ENCODE measurements at places on chromosomes 6 and 20.

DNA sequence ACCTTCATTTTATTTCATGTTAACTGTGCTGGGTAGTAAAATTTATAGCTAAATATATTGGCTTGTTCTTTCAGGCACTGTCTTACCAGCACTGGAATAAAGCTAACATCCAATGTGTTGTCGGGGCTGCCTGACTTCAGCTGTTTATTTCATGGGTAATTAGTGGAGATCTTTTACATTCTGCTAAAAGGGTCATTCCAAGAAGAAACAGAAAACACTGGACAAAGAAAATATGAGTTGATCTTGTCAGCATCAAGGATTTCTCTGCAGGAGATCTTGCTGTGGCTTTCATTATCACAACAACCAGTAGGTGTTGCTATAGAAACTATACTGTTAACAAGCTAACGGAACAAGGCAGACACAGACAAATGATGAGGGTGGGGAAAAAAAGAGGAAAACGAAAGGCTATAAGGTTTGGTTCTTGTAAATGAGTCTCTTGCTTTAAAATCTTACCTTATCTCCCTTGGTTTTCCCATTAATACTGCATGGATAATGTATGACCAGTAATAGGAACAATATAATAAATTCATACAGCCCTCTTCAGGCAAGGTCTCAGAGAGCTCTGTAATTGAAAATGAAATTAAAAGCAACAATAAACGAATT, 206.8 kb downstream of the SIM1 start:
- peak; percentile 19 for DNase-seq

- DNase-seq = no peak
Measured at GRCh38 chr20:1424336-1424735, 31.5 kb upstream of the FKBP1A start.

- no peak for DNase-seq
Measured at GRCh38 chr6:107819217-107819616, 4.9 kb downstream of the SCML4 start.

GRCh38 chr6:69802995-69803394, 6.2 kb upstream of the LMBRD1 start:
- no peak for DNase-seq

DNA sequence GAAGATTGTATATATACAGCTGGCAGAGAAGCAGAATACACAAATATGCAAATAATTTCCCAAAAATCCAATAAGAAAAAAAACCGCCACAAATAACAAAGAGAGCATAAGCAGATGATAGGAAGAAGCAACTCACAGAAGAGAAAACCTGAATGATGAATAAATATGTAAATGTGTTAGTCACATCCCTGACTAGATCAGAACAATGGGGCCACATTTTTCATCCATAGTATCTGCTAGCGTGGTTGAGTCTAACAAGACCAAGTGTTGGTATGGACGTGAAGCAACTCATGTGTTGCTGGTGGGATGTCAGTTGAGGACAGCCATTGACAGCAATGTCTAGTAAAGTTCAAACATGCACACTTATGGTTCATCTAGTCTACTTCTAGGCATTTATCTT, 3.9 kb upstream of the SLC22A3 start:
- DNase-seq = no peak

- peak; percentile 75 for DNase-seq
Measured at GRCh38 chr6:37011656-37012378, 6.4 kb downstream of the FGD2 start.

GRCh38 chr6:63460971-63461370, 111.3 kb upstream of the LOC128125822 start:
- DNase-seq = no peak

DNA sequence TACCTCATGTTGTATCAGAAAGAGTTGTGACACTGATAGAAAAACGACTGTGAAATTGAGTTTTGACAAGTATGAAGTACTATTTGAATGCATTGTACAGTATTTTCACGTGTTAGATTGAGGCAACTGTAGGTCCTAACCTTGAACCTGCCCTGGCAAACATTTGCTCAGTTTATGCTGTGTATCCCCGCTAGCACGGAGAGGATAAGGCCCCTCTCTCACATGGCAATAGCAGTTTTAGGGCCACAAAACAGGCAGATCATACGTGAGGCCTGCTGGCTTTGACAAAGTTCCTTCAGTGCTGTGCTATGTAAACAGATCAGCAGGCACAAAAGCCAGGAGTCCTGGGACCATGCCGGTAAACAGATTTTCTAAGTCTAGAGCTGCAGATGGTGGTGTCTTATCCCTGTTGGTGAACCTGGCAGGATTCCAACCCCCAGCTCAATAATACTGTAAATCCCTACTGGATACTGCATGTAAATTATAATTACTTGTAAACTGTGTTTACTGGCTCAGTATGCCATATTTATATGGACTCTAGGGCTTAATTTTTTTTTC, 23.8 kb upstream of the FAM217A start:
- no peak for DNase-seq

DNA sequence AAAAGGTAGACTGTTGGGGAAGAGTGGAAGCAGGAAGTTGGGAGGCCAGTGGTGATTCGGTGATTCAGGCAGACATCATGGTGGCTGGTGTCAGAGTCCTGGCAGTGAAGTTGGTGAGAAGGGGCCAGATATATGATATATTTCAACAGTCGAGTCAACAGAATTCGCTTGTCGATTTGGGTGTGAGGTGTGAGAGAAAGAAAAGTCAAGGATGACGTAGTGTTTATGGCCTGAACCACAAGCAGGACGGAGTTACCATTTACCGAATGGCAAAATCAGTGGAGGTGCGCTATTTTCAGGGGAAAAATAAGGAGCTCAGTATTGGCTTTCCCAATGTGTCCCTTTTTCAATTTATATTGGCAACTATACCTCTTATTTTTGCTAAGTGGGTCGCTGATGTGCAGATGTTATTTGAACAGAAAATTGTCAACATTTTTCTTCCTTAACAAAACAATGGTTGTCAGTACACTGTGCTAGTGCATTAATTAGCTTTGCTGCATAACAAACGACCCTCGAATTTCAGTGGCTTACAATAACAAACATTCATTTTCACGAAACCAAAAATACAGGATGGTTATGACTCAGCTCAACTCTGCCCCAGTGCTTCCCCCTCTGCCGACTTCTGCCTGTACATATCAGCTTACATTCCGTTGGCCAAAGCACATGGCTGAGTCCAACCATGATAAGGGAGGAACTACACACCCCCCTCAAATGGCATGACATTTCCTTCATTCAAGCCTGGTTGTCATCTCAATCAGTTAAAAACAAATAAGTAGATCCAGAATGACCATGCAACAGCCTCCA, 255.0 kb upstream of the ZFP64 start:
- DNase-seq = no peak

- no peak for DNase-seq
Measured at GRCh38 chr20:5090191-5090590, 29.6 kb downstream of the PCNA start.

DNA sequence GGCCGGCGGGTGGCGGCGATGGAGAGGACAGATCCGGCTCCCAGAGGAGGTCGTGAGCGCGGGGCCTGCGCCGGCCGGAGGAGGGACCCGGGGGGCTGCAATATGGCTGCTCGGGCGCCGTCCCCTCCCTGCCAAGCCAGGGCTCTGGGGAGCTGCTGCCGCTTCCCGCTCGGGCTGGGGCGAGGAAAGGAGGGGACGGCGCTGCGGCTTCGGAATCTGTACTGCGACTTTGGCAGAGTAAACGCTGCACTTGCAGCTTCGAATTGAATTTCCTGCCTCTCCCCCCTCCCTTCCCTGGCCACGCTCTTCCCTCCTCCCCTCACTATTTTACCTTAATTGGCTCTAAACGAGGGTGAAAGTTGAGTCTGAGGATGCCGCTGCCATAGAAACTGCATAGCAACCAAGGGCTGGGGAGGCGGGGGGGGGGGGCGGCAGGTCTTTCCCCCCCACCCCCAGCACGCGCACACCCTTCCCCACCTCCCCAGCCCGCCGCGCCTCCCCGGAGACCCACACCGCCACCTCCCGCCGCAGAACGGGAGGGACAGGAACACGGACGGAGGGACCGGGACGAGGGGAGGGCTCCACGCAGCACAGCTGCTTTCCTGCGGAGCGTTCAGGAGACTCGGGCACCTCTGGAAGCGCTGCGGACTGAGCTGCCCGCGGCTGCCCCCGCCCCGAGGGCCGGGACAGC, 93.9 kb downstream of the RNASET2 start:
- DNase-seq = no peak

DNA sequence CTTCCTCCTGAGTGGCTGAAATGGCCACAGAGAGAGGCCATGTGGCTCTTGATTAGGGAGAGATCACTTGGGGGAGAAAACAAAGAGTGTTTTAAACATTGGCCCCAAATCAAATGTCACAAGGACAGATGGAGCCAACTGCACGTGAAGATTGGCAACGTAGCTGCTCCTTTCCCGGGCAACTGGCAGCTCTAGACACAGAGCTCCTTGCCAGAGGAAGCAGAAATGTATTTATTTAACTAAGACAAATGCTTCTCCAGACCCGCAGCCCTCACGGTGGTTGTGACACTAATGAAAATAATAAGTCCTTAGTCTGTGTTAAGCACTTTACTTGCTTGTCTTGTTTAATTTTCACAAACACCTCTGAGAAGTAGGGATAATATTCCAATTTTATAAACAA, 49.6 kb upstream of the DSN1 start:
- no peak for DNase-seq

DNA sequence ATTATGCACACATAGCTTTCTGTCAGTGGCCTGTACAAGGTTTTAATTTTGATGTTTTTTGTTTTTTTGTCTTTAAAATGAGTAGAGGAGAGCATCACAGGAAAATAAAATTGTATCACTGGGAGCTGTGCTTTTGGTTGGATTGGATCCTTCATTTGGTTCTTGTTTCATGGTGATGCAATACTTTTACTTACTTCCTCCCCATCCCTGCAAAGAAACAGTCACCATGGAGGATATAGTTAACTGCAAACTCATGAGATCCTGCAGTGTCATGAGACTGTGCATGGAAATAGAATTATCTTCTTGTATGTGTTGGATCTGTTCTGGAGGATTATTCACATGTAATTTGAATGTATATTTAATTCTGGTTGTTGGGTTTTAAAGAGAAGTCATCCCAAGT, 122.3 kb downstream of the JARID2 start:
- DNase-seq = no peak

DNA sequence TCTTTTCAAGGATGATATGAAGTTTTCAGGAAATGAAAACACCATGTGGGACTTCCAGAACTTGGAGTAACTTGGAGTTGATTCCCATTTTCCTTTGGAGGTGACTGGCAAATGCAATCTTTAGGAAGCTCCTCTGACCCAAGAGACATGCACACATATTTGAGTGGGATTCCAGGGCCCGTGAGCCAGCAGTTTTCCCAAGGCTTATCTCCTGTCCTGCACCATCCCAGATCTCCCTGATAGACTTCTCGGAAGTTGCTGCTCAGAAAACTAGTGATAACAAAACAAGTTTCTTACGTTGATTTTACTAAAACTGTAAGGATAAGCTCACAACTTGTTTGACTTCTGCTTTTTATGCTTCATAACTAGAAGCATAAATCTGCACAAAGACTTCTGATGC, 25.6 kb downstream of the SLC35F1 start:
- no peak for DNase-seq

DNA sequence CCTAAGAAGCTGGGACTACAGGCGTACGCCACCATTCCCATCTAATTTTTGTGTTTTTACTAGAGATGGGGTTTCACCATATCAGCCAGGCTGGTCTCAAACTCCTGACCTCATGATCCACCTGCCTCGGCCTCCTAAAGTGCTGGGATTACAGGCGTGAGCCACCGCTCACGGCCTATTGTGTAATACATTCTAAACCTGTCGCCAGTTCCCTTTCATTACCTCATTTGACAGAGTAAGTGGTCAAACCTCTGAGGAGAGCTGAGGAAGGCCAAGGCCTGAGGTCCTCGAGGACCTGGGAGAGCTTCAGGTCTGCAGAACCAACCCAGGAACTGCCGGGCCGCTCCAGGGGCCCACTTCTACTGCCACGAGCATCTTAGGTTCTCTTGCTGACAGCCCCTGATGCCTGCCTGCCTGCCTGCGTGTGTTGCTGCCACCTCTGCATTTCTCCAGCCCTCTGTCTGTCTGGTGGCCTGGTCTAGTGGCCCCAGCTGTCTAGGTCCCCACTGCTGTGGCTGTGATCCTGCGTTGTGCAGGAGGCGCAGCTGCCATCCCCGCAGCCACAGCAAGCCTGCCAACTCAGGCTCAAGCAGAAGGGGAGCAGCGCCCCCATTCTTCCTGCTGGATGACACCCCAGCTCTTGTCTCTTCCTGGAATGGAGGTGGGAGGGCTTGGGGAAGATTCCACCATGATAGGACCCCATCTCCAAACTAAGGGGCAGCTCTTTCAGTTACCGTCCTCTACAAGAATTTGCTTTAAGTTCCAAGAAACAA, 45.3 kb downstream of the PRR18 start:
- DNase-seq = no peak

- no peak for DNase-seq
Measured at GRCh38 chr6:14900919-14901318, 344.9 kb upstream of the JARID2 start.

DNA sequence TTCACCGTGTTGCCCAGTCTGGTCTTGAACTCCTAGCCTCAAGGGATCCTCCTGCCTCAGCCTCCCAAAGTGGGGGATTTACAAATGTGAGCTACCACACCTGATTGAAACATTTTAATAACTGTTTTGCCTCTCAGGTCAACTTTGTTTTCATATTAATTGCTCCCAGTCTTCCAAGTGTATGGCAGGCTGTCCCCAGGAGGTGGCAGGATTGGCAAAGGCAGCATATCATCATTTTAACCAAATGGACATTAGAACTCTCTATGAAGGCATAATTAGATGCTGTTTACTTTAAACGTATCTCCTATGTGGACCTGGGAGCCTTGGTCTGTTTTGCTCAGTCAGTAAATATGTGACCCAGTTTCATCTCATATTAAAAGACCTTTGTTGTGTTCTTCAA, 59.2 kb upstream of the CSE1L start:
- no peak for DNase-seq

DNA sequence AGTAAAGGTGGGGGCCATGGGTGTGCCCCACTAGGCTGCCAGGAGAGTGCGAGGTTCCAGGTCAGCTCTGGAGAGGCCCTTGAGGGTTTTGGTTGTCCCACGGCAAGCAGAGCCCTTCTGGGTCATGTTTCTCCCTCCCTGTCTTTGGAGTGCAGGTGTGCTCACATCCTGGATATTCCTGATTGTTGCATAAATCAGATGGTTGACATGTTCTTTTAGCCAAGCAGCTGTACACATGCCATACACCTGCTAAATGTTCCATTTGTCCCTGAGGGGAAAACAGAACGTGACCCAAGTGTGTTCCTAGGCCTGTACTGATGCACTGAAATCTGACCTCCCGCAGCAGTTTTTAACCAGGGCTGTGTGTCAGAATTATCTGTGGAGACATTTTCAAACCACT, 77.5 kb upstream of the BEND3 start:
- no peak for DNase-seq

DNA sequence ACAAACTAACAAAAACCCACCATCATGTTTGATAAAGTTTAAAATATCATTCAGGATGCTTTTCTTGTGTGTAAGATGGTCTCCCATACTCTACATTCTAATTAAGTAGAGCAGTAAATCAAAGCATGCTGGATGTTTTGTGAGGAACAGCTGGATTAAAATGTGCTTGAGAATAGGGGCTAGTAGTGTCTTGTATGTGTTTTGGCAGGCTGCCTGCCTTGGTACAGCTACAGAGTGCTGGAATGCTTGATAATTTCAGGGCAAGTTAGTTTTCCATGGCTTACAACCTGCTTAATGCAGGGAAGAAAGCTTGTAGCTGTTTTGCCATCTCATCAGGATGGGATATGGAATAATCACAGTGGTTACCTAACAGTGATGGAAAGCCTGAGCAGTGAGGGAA, 636.6 kb upstream of the MMS22L start:
- DNase-seq = no peak

GRCh38 chr6:104705095-104705707, 154.5 kb downstream of the HACE1 start:
- DNase-seq = no peak

- no peak for DNase-seq
Measured at GRCh38 chr20:16587066-16587465, 13.8 kb upstream of the KIF16B start.

Measured in NCI-H460 (cell line).